ENCODE measurements at places on chromosomes 16 and 17. TPM values are rescaled to one million over a fixed set of nuclear protein-coding genes. Genes with fewer than 3 reads are reported as not detected.

GRCh38 chr16:2664574-2664982, 17.7 kb upstream of the KCTD5 start:
- DNase-seq: no peak

The PIRT gene
- total RNA-seq: not detected

GRCh38 chr17:1779571-1780131, 17.8 kb downstream of the SERPINF1 start:
- peak; percentile 91 for DNase-seq

GRCh38 chr17:79539944-79540705, 70.7 kb downstream of the RBFOX3 start:
- no peak for DNase-seq

GRCh38 chr16:20866145-20866772, 33.9 kb downstream of the DCUN1D3 start:
- DNase-seq: peak; percentile 81

Measured in HFFc6 (cell line).